ENCODE measurements at places on chromosomes 3 and 15. TPM values are rescaled to one million over a fixed set of nuclear protein-coding genes. Genes with fewer than 3 reads are reported as not detected.

GRCh38 chr15:31803388-31803884, 226.9 kb upstream of the CHRNA7 start:
- peak; percentile 6 for DNase-seq

DNA sequence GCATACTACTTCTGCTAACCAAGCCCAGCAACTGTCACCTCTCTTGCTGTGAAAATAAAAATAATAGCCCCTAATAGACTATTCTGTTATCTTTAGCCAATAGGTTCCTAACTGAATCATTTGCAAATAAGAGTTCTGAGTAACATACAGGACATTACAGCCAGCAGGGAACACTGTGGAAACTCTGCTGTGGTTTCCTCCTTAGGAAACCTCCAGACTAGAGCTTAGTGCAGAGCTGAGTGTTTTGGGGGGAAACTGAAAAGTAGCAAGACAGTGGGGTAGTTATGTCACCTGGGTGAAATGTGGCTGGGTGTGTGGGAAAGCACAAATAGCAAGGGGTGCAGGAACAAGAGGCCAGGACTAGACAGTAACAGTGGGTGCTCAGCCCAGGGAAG, 32.4 kb downstream of the DZIP1L start:
- DNase-seq: no peak

- no peak for DNase-seq
Measured at GRCh38 chr3:177665122-177665808, 468.0 kb upstream of the TBL1XR1 start.

- DNase-seq: no peak
Measured at GRCh38 chr3:133629146-133629545, 32.6 kb downstream of the TOPBP1 start.

- no peak for DNase-seq
Measured at GRCh38 chr15:83356501-83357399, 72.3 kb upstream of the BNC1 start.

DNA sequence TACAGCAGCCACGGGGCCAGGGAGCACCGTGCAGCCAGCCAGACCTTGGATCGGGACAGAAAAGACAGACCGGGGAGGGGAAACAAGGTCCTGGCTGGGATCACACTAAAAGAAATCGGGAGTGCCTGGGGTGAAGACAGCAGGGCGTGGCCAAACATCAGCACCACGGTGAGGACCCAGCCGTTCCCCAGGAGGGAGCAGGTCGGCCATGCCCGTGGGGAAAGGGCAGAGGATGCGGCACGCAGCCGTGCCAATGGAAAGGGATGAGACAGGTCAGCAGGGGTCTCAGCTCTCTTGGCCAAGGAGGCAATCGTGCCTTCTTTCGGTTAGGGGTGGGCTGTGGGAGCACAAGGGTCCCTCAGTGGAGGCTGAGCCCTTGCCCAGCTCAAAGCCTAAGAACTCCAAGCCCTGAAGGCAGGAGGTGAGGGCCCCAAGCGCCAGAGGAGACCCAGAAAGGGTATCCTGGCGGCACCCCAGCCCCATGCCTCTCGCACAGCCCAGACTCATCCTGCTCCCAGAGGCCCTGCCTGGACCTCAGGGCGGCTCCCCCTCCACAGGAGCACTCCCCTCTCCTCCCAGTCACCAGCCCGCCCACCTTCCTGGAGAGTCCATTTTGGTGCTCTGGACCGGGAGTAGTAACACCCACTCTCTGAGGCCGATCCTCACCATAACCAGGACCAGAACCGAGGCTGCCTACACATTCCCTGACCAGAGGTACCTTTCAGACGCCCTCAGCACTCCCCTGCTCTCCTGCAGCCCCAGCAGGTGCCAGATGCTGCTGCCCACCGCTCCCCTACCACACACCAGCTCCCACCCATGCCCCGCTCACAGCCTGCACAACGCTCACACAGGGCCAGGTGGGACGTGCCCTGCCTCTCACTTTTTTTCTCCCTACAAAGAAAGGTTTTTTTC, 23.2 kb upstream of the OCA2 start:
- DNase-seq: no peak

GRCh38 chr15:65981837-65982626, 112.7 kb downstream of the RAB11A start:
- DNase-seq: peak; percentile 39

DNA sequence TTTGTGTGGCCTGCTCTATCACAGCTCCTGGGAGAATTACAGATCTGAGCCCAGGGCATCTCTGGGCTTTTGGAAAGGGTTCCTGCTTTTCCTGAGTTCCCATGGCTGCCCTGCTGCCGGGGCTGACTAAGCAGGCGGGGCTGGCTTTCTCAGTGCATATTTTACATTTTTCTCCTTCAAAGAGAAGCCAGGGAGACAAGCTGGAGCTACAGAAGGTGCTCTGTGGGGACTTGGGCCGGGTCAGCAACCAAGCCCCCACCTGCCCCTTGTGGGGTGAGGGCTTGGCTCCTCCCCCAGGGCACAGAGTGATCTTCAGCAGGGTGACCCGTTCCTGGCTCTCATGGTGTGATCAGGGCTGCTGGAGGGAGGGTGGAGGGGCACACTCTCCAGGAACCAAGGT, 17.4 kb downstream of the ABTB1 start:
- no peak for DNase-seq

- DNase-seq: no peak
Measured at GRCh38 chr15:99307735-99308134, 56.5 kb downstream of the LRRC28 start.

GRCh38 chr3:52299879-52300611, 12.4 kb downstream of the GLYCTK start:
- no peak for DNase-seq

- no peak for DNase-seq
Measured at GRCh38 chr3:113097960-113098447, 107.2 kb downstream of the GTPBP8 start.

- DNase-seq: no peak
Measured at GRCh38 chr3:36891701-36892160, 53.1 kb downstream of the TRANK1 start.

GRCh38 chr15:55267401-55268175, 22.0 kb downstream of the RAB27A start:
- peak; percentile 75 for DNase-seq

DNA sequence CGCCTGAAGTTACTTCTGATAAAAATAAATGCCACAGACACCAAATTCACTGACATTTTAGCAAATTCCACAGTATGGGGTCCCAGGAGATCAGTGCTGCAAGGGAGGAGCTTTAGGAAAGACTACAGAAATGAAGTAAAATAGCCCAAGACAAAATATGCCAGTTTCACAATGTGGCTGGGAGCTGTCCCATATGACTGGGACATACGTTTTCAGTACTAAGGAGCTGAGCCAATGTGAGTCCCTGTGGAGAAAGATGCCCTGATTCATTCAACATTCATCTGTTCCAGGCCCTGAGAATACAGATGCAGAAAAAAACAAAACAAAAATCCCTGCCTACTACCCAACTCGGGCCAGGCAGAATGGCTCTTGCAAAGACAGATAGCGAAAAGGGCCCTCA, 63.4 kb upstream of the FAM174B start:
- DNase-seq: no peak

- DNase-seq: no peak
Measured at GRCh38 chr3:171801738-171802589, 8.3 kb downstream of the PLD1 start.

DNA sequence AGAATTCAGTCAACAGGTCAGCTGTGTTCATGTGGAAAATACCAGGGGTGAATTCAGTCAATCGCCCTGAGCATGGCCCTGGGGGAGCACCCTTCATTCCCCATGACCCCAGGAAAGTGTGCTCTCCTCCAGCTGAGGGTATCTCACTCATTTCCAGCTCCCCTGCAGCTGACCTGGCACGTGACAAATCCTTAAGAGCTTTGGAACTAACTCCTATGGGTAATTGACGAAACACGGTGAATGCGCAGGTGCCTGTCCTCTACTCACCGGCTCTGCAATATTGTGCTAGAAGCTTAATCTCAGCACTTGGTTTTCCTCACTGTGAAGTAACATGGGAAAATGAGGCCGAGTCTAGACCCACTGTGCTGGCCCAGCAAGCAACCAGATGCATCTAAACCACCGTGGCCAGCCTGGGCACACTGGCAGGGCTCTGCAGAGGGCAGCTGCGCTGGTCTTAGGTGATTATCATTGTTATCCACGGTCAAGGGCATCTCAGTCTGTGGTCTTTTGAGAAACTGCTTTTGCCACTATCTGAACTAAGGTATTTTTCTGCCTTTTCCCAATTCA, 63.1 kb downstream of the SPSB4 start:
- no peak for DNase-seq

GRCh38 chr3:162601101-162601670, 1104.6 kb downstream of the OTOL1 start:
- no peak for DNase-seq

GRCh38 chr3:185900228-185900627, 37.6 kb downstream of the TRA2B start:
- DNase-seq: no peak

GRCh38 chr15:38253351-38253781, 730 bp downstream of the SPRED1 start:
- no peak for DNase-seq

GRCh38 chr15:42808913-42809312, 72.0 kb upstream of the CDAN1 start:
- no peak for DNase-seq

- DNase-seq: peak; percentile 31
Measured at GRCh38 chr15:60004009-60004845, at the start of gene FOXB1. Gene FOXB1 (plus strand): TSS chr15:60004311. CDS start chr15:60004964, 653 bp downstream.

DNA sequence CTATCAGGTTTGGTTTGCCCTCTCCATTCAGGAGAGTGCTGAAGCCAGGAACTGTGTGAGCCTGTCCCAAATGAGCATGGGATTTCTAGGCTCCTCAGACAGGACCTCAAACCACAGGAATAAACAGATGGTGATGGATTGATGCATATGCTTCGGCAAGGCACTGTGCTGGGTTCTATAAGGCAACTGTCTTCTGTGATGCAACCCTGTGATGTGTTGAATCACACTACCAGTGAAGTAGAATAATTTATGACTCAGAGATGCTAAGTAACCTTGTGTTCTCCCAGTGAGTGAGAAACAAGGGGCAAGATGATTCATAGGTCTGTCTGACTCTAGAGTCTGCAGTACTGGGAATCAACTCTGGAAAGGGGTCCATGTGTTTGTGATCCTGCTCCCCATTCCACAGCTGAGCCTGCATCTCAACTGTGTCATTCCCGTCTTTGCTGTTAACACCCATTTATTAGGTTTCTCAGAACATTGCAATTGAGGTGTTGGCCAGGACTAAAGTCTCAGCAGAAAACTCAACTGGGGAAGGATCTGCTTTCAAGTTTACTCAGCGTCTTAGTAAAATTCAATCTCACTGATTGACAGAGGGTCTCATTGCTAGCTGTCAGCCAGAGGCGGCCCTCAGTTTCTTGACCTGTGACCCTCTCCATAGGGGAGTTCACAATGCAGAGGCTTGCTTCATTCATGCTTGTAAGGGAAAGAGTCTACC, 510.1 kb upstream of the CFAP20DC start:
- no peak for DNase-seq

The H1-8 gene
- total RNA-seq: not detected

The RBPMS2 gene
- total RNA-seq: not detected

The CAMKV gene
- 0.48 TPM for total RNA-seq

The KCNMB3 gene
- 0.43 TPM for total RNA-seq

The REC114 gene
- not detected for total RNA-seq

The PPP1R14D gene
- total RNA-seq: not detected

The NLGN1 gene
- total RNA-seq: not detected

The CD200 gene
- 63.3 TPM for total RNA-seq

The MINAR1 gene
- total RNA-seq: 0.55 TPM

The APOD gene
- 0.54 TPM for total RNA-seq

The CYP1A2 gene
- not detected for total RNA-seq

The PLOD2 gene
- total RNA-seq: 4.6 TPM
